ENCODE measurements at places on chromosomes 12 and 14.

- no peak for DNase-seq
Measured at GRCh38 chr12:87870493-87871460, 158.4 kb downstream of the C12orf50 start.

DNA sequence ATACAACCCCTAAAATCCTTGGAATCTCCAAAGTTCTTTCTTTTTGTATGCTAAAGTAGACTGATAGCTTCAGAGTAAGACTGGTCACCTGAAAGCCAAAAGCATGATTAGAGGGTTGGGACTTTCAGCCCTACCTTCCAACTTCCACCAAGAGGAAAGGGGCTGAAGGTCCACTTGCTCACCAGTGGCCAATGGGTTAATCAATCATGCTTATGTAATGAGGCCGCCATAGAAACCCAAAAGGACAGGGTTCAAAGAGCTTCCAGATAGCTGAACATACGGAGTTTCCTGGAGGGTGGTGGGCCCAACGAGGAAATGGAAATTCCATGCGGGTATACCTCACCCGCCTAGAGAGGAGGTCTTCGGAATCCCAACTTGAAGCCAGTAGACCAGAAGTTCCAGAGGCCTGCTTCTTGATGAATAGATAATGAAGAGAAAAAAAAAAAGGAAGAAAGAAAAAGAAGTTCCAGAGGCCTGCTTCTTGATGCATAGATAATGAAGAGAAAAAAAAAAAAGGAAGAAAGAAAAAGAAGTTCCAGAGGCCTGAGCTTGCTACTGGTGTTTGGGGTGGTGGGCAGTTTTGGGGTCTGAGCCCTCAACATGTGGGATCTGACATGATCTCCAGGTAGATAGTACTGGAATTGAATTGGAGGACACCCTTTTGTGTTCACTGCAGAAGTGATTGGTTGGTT is 11.2 kb upstream of the BTG1 start:
- DNase-seq = no peak

GRCh38 chr12:50482571-50482970 is 22.2 kb upstream of the DIP2B start:
- DNase-seq = no peak

GRCh38 chr12:88132392-88132791 is 9.5 kb downstream of the CEP290 start:
- no peak for DNase-seq

- no peak for DNase-seq
Measured at GRCh38 chr12:104687823-104688573, 231.2 kb downstream of the CHST11 start.

- no peak for DNase-seq
Measured at GRCh38 chr14:103960457-103961055, 18.2 kb upstream of the RD3L start.

DNA sequence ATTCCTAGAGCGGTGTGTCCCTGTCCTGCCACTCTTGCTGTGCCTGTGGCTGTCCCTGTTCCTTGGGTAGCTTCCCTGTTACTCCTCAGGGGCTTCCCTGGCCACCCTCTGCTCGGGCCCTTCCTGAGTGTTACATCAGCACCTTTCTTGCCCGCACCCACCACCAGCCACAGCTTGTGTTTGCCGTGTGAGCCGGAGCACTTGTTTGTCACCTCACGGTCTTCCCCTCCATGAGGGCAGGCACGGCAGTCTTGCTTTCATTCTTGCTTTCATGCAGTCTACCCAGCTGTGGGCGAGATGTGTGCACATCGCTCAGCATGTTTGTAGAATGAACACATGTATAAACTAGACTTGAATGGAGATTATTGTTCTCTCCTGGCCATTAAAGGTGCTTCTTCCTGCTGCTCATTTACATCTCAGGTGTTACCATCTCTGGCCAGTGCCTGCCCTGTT is 42.0 kb downstream of the TRAF3 start:
- DNase-seq = no peak

- no peak for DNase-seq
Measured at GRCh38 chr12:70507442-70507841, 129.8 kb downstream of the PTPRB start.

DNA sequence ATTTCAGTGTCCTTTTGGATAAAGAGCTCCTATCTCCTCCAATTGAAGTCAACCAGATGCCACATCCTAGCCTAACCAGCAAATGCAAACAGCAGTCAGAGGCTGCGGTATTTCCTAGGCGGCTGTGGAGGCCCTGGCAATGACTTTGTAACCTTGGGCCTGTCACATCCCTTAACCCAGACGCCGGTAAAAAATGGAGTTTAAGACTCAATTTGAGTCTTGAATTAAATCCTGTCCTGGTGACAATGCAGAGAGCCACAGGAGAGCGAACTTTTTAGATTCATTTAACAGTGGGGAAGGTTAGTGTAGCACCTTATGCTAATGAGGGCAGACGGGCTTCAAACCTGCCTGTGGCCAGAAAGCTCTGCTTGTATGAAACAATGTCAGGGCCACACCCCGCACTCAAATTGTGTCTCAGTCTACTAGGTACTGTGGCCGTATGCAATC is 1.3 kb downstream of the C12orf75 start:
- DNase-seq = no peak

- DNase-seq = peak; percentile 11
Measured at GRCh38 chr14:101120641-101121507, 217.4 kb upstream of the RTL1 start.

GRCh38 chr12:33596061-33596460 is 156.4 kb upstream of the SYT10 start:
- no peak for DNase-seq

GRCh38 chr12:78672033-78672432 is 192.5 kb upstream of the SYT1 start:
- no peak for DNase-seq

- no peak for DNase-seq
Measured at GRCh38 chr12:126353604-126354003, 1288.4 kb downstream of the AACS start.

DNA sequence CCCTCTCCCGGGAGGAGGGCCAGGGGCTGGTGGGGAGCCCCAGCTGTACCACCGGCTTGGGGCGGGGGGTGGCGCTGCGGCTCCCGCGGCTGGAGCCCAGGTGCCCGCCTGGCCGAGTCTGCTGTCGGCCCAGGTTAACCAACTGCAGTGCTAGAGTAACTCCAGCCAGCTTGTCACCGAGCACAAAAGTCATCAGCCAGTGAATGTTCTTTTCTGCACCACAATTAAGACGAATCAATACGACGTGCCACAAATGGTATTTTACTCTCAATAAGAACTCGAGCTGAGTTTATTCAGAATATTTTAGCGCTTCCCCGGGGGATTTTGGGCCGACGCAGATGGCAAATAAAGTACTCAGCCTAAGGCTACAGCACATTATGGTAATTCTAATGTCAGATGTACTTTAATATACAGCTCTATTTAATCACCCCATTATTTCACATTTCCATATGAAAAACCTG is 83.2 kb downstream of the BCL11B start:
- no peak for DNase-seq

- no peak for DNase-seq
Measured at GRCh38 chr12:12839873-12840579, 26.9 kb downstream of the DDX47 start.

- no peak for DNase-seq
Measured at GRCh38 chr12:58889557-58889956, 30.7 kb downstream of the LRIG3 start.

- no peak for DNase-seq
Measured at GRCh38 chr12:118150625-118151024, 14.7 kb downstream of the PEBP1 start.

DNA sequence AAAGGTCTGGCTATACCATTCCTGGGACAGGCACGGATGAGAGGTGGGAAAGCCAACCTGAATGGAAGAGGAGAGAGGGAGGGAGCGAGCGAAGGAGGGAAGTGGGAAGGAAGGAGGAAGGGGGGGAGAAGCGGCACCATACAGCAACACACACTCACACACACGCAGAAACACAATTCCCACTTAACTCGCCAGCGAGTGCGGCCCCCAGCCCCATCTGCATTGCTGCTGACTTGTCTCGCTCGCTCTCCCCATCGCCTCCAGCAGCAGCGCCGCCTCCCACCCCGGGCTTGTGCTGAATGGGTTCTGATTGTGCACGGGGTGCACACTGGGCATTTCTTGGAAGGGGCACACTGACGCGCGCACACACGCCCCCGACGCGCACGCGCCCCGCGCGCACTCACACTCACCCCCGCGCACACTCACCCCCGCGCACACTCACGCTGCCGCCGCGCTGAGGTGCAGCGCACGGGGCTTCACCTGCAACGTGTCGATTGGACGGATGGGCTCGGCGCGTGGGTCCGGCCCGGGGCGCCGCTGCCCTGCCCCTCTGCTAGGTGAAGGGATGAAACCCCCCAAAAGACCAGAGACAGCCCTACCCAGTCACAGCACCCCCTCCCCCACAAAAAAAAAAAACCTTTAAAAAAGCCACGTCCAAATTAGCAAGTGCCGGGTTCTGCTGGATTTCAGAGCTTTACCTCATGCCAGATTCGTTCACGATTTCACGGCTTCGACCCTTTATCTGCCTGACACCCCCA is 685 bp downstream of the GRIN2B start:
- DNase-seq = no peak

DNA sequence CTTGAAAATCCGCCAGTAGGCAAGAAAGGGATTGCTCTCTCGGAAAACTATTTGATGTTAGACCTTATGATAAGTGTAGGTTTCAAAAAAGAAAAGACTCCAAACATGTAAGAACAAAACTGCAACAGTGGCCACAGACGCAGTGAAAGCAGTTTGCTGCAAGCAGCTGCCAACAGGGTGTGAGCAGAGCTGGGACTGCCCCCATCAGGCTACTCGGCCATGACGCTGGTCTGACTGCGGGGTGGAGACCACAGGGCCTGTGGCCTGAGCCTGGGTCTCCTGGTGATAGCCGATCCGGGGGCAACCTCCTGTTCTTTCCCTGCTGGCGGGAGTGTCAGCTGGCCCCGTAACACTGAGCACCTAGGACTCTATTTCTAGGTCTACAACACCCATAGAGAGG is 63.2 kb downstream of the AMN start:
- no peak for DNase-seq

GRCh38 chr14:93708800-93709199 is 79.5 kb downstream of the PRIMA1 start:
- no peak for DNase-seq

- DNase-seq = no peak
Measured at GRCh38 chr12:79444089-79444488, 246.7 kb downstream of the PAWR start.

DNA sequence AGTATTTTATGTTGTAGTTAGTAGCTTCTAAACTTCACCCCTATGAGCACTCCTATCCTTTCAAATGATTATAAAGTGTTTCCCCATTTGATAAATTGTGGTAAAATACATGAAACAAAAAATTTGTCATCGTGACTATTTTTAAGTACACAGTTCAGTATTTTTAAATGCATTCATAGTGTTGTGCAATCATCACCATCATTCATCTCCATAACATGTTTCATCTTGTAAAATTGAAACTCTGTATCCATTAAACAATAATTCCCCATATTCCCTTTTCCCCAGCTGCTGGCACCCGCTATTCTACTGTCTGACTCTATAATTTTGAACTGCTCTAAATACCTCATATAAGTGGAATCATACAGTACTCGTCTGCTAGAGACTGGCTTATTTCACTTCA is 52.5 kb downstream of the ATP23 start:
- no peak for DNase-seq

DNA sequence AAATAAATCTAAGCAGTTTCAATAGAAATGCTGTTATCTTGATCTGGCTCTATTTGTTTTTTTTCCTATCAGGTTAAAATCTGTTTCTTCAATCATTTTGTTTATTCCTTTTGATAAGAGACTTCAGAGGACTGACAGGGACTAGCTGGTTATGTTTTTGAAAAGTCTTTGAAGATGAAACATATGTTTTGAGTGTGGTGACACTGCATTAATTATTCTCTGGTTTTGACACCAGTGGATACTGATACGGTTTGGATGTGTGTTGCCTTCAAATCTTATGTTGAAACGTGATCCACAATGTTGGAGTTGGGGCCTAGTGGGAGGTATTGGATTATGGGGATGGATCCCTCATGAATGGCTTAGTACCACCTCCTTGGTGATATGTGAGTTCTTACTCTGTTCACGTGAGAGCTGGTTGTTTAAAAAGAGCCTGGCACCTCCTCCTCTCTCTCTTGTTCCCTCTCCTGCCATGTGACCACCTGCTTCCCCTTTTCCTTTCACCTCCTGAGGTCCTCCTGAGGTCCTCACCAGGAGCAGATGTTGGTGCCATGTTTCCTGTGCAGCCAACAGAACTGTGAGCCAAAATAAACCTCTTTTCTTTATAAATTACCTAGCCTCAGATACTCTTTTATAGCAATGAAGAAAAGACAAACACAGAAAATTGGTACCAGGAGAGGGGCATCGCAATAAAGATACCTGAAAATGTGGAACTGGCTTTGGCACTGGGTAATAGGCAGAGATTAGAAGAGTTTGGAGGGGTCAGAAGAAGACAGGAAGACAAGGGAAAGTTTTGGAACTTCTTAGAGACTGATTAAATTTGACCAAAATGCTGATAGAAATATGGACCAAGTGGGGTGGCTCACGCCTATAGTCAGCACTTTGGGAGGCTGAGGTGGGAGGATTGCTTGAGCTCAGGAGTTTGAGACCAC is 23.0 kb downstream of the RASSF3 start:
- DNase-seq = no peak

- no peak for DNase-seq
Measured at GRCh38 chr14:68945585-68946488, 33.3 kb downstream of the ACTN1 start.

DNA sequence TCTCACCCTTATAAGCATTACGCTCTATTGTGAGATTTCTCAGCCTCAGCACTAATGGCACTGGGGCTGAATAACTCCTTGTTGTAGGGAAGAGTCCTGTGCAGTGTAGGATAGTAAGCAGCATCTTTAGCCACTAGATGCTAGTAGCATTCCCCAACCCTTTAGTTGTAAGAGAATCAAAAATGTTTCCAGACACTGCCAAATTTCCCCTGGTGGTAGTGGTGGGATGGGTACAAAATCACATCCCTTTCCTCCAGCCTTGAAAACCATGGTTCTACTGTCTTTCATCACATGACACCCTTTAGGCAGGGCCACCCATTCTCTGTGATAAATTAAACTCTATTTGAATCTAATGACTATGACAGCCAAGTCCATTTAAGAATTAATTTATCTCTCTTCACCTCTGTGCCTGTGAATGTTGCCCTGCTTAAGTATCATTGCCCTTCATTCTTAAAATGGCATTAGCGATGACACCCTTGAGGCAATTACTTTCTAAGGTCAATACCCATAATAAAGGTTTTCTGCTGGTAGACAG is 199.4 kb downstream of the ANO4 start:
- DNase-seq = no peak

GRCh38 chr12:78290606-78291345 is 460.1 kb downstream of the NAV3 start:
- no peak for DNase-seq

GRCh38 chr14:34372786-34373185 is 89.3 kb downstream of the SPTSSA start:
- DNase-seq = no peak

All from uterus (tissue), 4 donors.